ENCODE measurements at places on chromosomes 2 and 18.

DNA sequence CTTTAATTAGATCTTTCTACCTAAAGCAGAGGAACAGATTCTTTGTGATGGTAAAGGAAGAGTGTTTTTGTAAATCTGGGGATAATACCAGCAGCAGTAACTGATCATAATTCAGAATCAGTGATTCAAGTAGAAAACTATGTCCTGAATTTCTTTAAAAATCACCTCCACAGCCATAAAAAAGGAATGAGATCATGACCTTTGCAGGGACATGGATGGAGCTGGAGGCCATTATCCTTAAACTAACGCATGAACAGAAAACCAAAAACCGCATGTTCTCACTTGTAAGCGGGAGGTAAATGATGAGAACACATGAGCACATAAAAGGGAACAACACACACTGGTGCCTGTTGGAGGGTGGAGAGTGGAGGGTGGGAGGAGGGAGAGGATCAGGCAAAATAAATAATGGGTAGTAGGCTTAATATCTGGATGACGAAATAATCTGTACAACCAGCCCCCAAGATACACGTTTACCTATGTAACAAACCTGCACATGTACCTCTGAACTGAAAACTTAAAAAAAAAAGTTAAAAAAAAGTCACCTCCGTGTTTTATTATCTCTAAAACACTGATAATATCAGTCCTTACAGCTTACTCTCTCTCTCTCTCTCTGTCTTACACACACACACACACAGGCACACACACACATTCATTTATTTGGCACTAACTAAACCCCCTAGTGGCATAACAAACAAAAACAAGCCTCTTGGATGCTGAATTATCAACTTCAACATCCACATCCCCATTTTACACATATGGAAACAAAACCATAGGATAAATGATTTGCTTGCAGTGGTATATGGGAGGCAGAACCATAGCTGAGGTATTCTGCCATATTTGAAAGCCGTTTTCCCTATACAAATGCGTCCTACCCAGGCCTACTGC lies 1.4 kb downstream of the TM4SF20 start:
- DNase-seq: no peak

DNA sequence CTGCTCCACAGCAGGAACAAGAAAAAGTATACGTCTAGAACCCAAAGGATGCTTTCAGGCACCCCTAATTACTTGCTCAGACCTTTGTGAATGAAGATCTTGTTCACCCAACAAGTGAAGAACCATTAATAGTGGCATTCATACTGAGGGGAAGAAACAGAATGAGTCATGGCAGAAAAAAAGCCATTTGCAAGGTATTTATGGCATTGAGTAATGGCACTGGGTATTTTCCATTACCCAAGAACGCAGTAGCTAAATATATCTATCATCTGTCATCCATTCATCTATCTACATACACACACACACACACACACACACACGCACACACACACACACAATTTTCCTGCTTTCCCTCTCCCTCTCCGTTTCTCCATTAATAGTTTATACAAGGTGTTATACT lies 56.4 kb upstream of the XIRP2 start:
- DNase-seq: no peak

DNA sequence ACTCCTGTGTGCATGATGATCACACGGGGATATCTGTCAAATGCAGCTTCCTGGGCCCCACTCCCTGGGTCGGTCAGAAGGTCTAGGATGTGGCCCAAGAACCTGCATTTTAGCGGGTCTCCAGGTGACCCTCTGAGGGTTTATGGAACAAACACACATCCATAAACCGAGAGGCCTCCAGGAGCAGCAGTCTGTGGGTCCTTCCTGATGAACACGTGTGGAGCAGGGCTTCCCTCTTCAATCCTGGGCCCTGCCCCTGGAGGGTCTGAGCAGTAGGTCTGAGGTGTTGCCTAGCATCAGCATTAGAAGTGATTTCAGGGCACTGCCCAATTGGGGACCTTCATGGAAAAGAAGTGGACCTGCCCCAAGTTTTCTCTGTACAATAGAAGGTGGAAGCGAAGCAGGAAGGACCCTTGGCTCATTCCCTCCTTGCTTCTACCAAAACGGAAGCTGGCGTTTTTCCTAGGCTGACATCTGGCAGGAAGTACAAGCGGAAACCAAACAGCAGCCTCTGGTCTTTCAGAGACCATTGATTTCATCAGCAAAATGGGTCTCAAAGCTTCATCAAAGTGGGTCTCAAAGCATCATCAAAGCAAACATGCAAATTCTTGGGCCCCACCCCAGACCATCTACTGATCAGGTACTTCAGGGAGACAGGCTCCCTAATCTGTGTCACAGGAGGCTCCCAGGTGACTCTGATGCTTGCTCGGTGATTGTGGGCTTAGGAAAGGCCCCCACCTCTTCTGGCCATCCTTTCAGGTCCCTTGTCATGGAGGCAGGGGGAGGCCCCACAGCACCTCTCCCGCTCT lies 30.7 kb downstream of the INO80C start:
- no peak for DNase-seq

DNA sequence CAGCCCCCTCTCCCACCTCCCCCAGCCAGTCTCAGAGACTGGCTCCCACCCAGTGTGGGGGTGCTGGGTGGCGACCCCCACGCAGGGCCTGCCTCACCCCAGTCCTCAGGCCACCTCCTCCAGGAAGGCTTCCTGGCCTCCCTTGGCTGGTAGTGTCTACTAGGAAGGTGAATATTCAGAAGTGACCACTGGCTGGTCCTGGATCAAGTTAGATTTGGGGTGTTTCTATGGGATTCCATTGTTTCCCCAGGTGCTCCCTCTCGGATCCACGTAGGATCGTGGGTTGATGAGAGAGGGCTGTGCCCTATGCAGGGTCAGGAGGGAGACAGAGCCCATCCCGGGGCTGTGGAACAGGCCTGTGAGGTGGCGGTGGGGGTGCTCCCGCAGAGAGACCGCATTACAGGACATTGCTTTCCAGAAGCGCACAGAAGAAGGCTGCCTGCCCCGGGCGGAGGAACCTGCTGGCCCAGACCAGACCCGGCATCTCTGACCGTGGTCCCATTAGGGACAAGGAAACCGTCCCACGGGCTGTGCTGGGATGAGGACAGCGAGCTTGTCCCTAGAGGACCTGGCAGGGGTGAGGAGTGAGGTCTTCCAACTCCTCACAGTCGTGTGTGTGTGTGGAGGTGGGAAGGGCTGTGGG lies 3.3 kb downstream of the PDCD1 start:
- DNase-seq: no peak

DNA sequence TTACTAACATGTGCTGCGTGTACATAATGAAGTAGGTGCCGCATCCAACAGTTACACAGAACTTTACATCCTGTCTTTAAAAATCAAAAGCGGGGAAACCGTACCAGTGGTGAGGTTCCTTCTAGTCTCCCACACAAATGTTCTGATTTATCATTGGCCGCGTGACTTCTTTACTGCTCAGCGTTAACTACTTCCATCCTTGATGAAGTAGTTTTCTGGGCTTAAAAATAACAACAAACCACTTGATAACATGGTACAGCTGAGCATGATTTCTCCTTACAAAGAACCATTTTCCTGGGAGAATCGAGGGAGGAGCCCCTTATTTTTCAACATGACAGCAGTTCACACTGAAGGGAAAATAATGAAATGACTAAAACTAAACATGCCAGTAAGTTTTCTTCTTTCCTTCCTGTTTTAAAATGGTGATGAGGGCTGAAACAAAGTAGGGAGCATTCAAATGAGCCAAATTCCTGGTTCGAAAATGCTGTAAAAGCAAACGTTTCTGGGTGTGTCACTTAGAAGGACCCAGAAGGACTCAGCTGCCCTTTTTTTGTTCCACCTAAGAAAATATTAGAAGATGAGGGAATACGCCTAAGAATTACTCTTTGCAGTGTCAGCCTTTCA lies 9.9 kb downstream of the EMILIN2 start:
- DNase-seq: no peak

DNA sequence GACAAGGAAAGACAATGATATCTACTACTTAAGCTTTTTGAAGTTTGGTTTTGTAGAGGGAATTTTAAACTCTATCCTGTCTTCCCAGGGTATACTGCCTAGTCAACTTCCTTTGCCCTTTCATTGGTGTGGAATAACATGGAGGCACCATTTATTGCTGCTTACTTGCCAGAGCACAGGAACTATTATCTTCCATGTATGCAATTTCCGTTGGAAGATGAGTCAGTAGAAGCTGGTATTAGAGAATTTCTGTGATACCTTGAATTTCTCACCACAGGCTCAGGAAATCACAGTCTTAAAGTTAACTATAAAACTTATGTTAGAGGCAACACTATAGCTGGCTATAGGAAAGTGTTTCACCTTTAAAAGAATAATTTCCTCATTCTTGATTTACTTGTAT lies 40.9 kb upstream of the RGPD4 start:
- DNase-seq: no peak

GRCh38 chr2:237141571-237142051 lies 55.9 kb downstream of the COPS8 start:
- DNase-seq: no peak

DNA sequence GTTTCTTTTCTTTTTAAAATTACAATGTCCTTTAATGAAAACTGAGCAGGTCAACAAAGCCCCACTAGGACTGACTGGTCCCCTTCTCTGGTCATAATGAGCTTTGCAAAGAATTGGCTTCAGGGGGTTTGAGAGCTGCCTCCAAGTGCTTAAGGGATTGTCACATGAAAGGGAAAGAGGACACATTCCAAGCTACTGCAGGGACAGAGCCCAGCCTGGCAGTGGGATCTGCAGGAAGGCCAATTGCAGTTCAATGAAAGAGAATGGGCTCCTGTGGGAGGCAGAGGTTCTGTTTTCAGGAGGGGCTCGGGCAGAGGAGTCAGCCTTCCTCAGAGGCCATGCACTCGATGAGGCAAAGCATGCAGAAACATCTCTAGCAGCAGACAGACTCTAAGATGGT lies 84.1 kb upstream of the ACKR3 start:
- DNase-seq: no peak

DNA sequence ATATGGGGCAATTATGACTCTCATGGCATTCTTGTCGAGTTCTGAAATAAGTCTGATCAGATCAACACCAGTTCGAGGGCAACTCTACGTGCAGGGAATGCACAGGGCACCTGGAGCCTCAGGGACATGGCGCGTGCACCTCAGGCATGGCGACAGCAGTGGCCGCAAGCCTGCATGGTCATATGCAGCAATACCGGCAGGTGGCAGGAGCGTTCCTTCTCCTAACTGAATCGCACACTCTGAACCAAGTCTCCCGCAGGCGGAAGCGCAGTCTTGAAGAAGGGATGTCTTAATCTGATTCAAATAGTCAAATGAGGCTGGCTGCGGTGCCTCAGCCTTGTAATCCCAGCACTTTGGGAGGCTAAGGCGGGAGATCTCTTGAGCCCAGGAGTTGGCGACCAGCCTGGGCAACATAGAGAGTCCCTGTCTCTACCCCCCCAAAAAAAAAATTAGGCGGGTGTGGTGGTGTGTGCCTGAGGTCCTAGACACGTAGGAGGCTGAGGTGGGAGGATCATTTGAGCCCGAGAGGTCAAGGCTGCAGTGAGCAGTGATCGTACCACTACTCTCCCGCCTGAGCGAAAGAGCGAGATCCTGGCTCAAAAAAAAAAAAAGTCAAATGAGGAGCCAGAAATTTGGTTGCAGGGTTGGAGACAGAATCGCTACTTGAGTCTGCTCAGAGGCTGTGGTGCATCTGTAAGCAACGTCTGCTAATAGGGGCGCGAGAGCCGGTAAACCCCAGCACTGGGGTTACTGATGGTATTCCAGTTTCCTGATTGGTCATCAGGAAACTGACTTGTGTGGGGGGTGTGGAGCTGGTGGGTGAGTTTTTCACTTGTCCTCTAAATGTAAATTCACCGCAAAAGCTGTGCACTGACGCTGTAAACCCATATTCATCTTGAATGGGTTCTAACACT lies 28.8 kb downstream of the FHL2 start:
- DNase-seq: peak; percentile 76

DNA sequence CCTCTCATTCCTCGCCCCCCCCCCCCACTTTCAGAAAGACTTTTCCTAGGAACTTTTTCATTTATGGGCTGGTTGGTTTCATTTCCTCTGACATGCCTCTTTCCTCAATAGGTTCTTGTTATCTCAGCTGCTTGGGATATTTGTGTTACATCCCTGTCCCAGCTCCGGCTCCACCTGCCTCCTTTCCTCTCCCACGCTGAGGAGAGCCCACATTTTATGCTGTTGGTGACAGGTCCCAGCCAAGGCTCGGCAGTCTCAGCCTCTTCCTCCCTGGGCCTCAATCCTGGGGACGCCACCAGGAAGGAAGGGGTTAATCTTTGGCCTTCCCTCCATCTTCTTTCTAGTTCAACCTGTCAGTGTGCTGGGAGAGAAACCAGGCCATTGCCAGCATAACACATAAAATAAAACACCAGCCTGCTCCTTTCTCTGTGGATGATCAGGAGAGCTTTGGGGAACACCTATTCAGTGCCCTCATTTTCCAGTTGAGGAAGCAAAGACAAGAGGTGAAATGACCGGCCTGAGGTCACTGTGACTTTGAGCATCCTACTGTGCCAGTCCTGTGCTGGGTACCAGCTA lies 216.9 kb upstream of the TNP1 start:
- DNase-seq: no peak

DNA sequence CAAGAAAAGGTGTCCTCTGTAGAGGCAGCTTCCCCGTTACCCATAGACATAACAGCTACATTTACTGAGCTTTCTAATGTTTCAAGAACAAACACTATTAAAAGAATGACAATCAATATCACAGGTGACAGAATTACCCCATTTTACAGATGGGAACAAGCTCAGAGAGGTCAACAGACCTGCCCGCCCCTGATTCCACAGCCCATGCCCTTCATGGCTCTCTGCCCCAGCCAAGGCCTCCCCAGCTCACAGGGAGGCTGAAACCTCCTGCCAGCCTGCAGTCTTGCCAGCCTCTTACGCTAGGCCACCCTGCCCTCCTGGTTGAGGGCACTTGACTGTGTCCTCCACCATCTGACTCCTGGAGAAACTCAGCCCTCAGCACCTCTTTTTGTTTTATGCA lies 19.1 kb upstream of the SLC35F6 start:
- no peak for DNase-seq

DNA sequence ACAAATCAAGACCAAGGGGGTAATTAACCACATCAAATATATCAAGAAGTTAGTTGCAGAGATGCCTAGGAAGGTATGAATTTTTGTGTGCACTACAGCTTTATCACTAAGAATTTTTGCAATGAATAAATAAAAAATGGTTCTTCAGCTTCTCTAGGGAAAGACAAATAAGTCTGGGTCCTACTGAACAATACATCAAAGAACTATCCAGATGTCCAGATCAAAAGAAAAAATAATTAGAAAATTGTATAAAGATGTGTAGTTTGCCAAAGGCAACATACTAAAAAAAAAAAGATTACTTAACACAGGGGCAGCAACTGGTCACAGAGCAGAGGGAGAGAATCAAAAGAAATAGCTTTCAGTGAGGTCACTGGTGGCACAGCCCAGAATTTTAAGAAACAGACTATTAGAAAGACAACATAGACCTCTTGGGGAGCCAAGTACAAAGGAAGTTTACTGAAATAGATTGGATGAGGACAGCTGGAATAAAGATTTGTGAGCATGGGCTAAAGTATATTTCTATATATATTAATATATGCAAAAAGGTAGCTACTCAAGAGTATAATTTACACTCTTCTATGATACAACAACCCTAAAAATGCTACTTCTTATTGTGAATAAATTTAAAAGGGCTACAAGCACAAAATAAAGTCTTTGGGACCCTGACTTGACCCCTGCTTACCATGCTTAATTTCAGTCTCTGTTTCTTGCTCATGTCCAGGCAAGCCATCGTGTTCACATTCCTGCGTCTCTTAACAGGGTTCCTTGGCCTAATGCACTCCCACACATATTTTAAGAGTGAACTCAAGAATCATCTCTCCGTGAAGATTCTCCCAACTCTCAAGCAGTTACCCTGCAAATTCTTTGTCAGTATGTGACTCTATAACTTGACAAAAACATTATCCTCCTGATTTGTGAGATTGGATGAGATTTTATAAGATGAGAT lies 99.0 kb upstream of the GRB14 start:
- DNase-seq: no peak

GRCh38 chr2:12776521-12776961 lies 59.8 kb downstream of the TRIB2 start:
- DNase-seq: no peak
